ENCODE measurements at places on chromosomes 7 and 10. TPM values are rescaled to one million over a fixed set of nuclear protein-coding genes. Genes with fewer than 3 reads are reported as not detected.

DNA sequence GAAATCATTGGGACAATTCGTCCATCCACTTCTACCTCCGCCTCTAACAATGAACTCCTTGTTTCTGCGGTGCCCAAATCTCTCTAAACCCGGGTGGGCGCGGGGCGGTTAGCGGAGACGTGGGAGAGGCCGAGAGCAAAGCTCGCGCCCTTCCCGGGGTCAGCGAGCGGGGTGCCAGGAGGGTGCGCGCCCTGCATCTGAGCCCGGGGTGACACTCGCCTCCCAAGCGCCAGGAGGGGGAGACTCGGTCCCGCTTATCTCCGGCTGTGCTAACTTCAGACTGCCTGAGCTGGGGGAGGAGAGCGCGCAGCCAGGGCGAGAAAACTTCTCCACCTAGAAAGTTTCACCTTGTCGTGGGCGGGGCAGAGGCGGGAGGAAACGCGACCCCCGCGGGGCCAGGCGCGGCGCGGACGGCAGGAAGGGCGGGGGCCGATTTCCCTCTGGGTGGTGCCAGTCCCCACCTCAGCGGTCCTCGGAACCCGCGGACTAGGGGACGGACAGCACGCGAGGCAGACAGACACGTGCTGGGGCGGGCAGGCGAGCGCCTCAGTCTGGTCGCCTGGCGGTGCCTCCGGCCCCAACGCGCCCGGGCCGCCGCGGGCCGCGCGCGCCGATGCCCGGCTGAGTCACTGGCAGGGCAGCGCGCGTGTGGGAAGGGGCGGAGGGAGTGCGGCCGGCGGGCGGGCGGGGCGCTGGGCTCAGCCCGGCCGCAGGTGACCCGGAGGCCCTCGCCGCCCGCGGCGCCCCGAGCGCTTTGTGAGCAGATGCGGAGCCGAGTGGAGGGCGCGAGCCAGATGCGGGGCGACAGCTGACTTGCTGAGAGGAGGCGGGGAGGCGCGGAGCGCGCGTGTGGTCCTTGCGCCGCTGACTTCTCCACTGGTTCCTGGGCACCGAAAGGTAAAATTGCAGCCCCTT lies at the start of gene MET:
Gene MET, plus strand, starts transcription at position 516 of the 915 bp plus-strand sequence. CDS start 26,889 bp downstream, outside the sequence.
- peak; percentile 60 for DNase-seq

- DNase-seq, result peak; percentile 76
Observed at GRCh38 chr10:90857635-90858460, at the start of gene HTR7. Gene HTR7, minus strand, starts transcription at chr10:90858039. Its CDS starts 368 bp downstream, at chr10:90857671.

DNA sequence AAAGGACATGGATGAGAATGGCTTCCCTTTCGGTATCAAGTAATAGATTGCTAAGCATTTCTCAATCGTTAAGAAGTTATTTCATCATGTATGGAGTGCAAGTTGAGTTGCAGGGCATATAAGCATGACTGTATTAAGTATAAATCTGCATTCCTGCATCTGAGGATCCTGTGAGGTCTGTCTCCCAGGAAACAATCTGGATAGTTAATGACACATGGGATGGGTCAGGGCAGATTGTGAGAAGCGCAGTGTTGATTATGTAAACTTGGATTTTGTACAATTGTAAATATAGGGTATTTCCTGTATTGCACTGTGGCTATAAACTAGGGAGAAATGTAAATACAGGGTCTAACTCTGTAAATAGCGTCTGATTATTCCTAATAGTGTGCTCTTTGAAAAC lies 102.6 kb downstream of the PLXDC2 start:
- DNase-seq, result no peak

DNA sequence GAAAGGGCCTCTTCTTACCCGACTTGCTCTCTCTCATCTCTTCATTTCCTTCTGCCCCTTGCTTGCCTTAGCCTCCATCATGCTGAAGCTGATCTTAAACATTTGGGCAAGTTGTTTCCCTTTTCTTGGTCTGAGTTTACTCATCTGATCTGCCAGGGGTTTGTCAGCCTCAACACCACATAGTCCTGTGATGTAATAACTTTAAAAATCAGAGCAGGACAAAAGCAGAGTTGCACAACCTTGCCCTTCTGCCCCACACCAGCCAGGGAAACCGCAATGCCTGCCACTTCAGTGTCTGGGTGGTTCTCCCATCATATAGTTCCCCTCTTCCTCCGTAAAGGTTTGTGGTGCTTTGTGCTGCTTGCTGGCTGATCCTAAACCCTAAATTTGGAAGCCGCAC lies 9.9 kb upstream of the LIPM start:
- DNase-seq, result no peak

LRRTM3 gene
- total RNA-seq, result 14.7 TPM

DNA sequence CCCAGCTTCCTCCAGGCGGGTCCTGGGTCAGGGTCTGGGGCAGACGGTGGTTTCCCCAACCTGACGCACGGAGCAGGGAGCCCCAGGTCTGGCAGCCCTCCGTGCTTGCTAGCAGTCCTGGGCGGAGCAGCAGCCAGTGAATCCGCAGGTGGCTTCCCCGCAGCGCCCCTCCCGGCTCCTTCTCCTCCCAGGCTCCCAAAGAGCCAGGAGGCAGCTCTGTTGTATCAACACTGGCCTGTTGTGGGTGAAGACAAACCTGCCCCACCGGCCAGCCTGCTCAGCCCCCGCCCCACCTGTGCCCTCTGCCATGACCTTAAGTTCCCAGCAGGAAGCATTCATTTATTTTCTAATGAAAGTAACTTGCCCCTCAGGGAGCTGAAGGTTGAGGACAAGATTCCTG lies 24.0 kb upstream of the TMEM213 start:
- DNase-seq, result no peak

CPN1 gene
- not detected for total RNA-seq

GRCh38 chr10:18418541-18419215 lies 232.7 kb downstream of the NSUN6 start:
- no peak for DNase-seq

MSS51 gene
- 1.6 TPM for total RNA-seq

GRCh38 chr10:98664329-98665042 lies 217.8 kb upstream of the HPS1 start:
- peak; percentile 1 for DNase-seq

- no peak for DNase-seq
Observed at GRCh38 chr10:36802490-36803153, 322.8 kb upstream of the ANKRD30A start.

GRCh38 chr7:54559401-54559800 lies 17.2 kb downstream of the VSTM2A start:
- no peak for DNase-seq

GRCh38 chr7:40977533-40977932 lies 725.4 kb downstream of the INHBA start:
- DNase-seq, result no peak

GRCh38 chr7:150975536-150976319 lies 2.4 kb downstream of the KCNH2 start:
- no peak for DNase-seq

TLX1 gene
- not detected for total RNA-seq

DNA sequence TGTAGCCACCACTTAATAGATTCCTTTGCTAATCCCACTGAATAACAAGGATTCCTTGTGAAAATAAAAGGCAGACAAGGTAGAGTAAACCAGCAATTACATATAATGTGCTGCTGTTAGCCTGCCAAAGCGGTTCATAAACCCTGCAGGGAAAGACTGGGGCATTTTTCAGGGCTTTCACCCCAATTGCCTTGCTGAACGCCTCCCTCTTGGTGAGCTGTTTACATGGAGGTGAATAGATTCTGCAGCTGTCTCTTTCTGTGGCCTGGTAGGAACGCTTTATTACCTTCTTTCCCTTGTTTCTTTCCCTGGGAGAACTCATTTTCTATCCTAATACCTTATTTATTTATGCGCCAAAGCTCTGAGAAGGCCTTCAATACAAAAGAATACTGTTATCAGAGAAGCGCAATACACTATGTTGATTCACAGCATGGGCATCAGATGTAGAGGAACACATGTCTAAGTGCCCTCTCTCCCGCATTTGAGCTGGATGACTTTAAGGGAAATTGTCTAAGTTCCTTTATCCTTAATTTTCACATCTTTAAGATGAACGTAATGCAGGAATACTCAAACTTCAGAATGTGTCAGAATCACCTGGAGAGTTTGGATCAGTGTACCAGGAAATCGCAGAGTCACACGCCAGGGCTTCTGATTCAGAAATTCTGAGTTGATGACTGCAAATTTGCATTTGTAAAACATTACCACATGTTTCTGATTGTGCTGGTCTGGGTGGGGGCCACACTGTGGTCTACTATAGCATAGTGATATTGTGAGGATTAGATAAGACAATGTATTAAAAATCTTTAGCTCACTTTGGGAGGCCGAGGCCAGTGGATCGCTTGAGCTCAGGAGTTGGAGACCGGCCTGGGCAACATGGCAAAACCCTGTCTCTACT lies 1203.8 kb downstream of the SORCS3 start:
- no peak for DNase-seq

IFIT2 gene
- 3.3 TPM for total RNA-seq

GRCh38 chr10:10156917-10157600 lies 860.6 kb upstream of the CELF2 start:
- DNase-seq, result no peak

DNA sequence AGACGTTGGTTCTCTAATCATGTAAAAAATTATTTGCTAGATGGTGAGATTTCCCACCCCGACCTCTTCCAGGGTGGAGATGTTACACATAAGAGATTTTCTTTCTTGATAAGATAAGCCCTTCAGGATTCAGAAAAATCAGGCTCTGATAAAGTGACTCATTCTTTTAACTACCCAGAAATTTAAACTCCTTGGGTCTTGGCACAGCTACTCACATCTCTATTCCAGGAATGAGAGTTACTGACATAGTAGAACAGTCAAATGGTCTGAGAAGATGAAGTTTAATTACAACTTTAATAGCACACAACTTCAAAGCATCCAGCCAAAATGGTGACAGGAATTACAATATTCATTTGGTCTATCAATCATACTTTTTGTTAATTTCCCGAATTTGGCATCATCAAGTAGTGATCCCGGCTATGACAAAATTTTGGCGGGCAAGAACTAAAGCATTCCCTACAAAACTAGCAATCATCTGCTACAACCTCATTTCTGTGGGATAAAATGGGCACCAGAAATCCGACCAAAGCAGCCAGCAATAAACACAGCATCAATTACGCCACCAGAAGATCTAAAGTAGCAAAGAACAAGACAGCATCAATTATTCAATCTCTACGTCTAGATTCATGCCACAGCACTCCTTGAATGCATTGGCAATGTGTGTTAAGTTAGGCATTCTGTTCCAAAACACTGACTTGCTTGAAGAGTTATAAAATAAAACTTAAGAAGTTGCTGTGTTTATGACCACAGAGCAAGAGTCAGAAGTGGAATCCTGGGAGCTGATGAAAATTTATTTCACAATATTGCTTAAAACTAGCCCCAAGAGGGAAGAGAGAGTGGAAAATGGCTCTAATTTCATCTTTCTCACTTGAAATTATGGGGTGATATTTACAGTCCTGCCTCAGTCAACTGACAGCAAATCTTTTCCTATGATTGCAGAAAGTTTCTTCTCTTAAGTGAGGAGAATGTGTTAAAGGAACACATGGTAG lies 565.7 kb upstream of the ANKRD30A start:
- no peak for DNase-seq

JCAD gene
- 10.2 TPM for total RNA-seq

GRCh38 chr7:83439026-83439425 lies 209.9 kb downstream of the SEMA3E start:
- no peak for DNase-seq

- DNase-seq, result no peak
Observed at GRCh38 chr7:90709501-90710465, 113.7 kb downstream of the CDK14 start.

TMEM236 gene
- total RNA-seq, result under 0.01 TPM

GATAD1 gene
- total RNA-seq, result 21.2 TPM

DNA sequence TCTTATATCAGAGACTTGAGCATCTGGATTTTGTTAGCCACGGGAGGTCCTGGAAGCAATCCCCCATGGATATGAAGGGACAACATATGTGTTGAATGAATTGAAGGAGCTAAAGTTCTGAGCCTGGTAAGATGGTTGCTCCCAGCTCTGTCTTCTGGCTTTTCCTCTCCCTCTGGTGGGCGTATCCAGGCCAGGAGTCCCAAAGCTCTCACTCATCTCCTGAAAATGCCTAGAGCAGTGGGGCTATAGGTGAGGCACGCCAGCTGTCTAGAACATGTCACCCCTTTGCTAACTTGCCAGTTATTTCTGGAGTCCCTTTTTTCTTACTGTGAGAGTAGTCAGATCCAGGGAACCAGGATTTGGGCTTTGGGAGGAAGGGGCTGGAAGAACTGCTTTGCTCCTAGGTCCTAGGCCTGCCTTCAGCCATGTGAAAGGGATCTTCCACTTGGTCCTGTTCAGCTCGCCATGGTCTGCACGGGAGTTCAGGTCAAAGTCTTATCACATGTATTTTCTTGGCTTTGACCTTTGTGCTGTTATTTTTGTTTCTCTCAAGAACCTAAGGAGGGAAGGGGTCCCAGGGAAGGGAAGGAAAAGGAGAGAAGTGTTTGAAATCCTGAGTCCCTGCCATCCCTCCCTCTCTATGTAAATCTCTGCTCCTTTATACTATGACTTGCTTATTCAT lies 73.6 kb downstream of the MINPP1 start:
- DNase-seq, result no peak

- no peak for DNase-seq
Observed at GRCh38 chr10:60955957-60956425, 12.0 kb upstream of the RHOBTB1 start.

IQUB gene
- 2.0 TPM for total RNA-seq

HSPB1 gene
- 2.4 TPM for total RNA-seq

ZNF722 gene
- total RNA-seq, result not detected

Measured in frontal cortex (tissue), 4 donors.